ENCODE measurements at places on chromosomes 5 and 9.

DNA sequence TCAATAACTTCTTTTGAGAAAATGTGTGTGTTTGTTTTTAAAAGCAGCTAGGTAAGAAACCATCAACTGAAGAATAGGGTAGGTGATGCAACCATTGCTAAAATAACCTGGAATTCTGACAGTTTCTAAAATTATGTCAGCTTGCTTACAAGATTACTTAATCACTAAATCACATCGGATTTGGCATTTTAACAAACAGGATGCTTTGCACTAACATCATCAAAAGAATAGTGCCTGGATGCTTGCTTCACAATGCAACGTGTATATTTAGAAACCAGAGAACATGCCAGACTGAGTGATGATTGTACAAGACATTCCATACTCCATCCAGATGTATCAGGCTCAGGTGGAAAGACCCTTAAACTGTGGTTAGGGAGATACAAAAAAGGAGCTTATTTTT lies 43.9 kb downstream of the PAM start:
- DNase-seq = peak; percentile 65

GRCh38 chr9:28439688-28440087 lies 866.4 kb upstream of the C9orf72 start:
- no peak for DNase-seq

DNA sequence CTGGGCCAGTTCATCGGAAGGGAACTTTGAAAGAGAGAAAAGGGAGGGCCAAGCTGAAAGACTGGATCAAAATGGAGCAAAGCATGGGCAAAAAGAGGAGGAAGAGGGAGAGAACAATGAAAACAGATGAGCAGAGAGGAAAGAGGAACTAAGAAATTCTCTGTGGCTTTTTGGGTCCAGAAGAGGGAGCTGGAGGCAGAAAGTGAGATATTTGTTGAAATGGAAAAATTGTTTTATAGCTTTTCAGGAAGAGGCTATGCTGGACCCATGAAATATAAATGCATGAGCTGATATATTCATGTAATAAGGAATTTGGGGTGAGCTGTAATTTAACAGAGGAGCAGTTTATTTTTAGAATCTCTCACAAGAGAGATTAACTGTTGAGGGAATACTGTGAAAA lies 457.3 kb downstream of the DMAC1 start:
- DNase-seq = no peak

- DNase-seq = peak; percentile 82
These were observed 83.7 kb downstream of the LNPEP start for GRCh38 chr5:97019435-97020117.

DNA sequence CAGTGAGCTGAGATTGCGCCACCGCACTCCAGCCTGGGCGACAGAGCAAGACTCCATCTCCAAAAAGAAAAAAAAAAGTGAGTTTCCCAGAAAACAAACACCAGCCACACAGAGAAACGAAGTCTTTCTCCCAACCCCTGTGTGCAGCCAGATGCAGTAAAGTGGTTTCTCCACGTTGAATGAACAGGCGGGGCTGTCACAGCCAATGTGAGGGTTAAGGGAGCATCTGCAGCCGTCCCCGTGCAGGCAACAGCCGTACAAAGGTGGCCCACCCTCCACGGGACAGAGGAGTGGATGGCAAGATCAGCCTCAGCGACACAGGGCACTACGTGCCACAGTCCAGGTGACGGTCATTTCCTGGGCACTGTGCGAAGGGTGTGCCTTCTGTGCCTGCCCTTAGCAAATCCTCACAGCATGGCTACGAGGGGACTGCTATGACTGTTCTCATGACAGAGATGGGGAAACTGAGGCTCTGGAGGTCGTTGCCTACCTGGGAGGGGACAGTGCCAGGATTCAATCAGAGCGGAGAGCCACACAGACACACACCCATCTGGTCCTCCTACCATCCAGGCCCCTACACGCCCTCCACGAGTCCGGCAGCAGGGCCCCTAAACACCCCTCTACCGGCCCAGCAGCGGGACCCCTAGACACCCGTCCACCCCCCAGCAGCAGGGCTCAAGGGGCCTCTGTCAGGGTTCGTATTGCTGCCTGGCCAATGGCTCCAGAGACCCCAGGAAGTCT lies 2.3 kb downstream of the VAV2 start:
- DNase-seq = no peak

- DNase-seq = no peak
These were observed 935.8 kb downstream of the TLE4 start for GRCh38 chr9:80507611-80508010.

- peak; percentile 51 for DNase-seq
These were observed 7.3 kb downstream of the NRARP start for GRCh38 chr9:137294681-137295237.

- peak; percentile 58 for DNase-seq
These were observed 26.1 kb upstream of the MACIR start for GRCh38 chr5:103232393-103232999.

- no peak for DNase-seq
These were observed 89.9 kb downstream of the MAMDC2 start for GRCh38 chr9:70133253-70134208.
